A673 (cell line): ENCODE measurements at places on chromosomes 3 and 15. TPM values are rescaled to one million over a fixed set of nuclear protein-coding genes. Genes with fewer than 3 reads are reported as not detected.

The ECE2 gene
- total RNA-seq: not detected in 2 replicates

The CHRFAM7A gene
- 0.85 TPM in 1 of 2 replicates, not detected in the other for total RNA-seq

The SEMA3G gene
- 0.07 TPM in 1 of 2 replicates, not detected in the other for total RNA-seq

The CD96 gene
- total RNA-seq: not detected in 2 replicates
